Frontal cortex (tissue), 4 donors: ENCODE measurements at places on chromosomes 3 and 15. TPM values are rescaled to one million over a fixed set of nuclear protein-coding genes. Genes with fewer than 3 reads are reported as not detected.
A peak's percentile ranks its signal among the peaks of the same experiment; 100 is the strongest.

The GOLGA6L10 gene
- 2.0 TPM for total RNA-seq

GRCh38 chr15:69576035-69576526 lies 123.5 kb downstream of the RPLP1 start:
- peak; percentile 58 for DNase-seq

DNA sequence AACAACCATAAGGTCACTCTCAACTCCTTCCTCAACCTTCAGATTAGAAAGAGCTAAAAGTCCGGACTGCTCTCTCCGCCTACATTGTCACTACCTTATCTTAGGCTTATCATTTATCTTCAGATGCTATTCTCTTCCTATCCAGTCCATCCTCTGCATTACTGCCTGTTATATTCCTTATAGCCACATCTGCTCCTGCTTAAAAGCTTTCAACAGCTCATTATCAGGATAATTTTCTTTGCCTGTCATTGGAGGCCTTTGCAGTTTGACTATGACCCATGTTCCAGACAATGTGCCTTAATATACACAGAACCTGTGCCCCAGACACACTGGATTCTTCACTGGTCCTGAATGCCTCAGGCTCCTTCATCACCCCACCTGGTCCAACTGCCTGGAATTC lies 184.1 kb upstream of the SETMAR start:
- no peak for DNase-seq

GRCh38 chr3:120558771-120559241 lies 37.3 kb upstream of the NDUFB4 start:
- peak; percentile 57 for DNase-seq
